ENCODE measurements at places on chromosomes 7 and 10.

GRCh38 chr7:116633131-116633988, 38.6 kb upstream of the MET start:
- no peak for DNase-seq

DNA sequence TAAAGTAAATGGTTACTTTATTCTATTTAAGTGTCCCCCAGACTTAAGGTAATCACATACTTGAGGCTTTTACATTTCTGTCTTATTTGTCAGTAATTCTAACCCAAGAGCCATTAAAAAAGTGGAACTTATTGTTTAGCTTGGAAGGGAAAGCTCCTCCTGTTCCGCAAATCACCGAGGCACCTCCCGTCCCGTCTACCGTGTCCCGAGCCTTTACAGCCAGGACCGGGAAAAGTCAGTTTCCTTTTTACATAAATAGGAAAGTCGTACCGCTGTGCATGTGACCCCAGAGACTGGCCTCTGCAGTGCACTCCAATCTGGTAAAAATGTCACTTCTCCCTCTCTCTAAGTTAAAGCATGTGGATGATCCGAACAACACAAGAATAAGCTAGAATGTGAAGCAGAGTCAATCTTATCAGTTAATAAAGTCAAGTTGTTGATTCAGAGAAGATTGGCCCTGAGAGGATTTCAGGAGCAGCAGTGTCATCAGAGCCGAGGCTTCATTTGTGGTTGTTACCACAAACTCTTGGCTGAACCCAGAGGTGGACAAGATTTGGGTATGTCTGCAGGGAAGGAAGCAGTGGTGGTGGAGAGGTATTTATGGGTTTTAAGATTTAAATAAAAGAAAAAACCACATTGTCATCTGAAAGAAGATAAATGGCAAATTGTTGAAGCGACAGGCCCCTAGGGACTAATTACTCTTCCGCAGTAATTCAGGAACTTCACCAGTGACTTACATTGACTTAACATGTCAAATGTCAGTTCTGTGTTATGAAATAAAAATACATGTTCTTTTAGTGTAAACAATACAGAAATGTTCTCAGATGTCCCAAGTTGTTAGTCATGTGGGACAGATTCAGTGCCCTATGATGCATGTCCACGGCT, 316.6 kb upstream of the ZNF32 start:
- peak; percentile 63 for DNase-seq

GRCh38 chr10:6912424-6912823, 332.3 kb upstream of the PRKCQ start:
- no peak for DNase-seq

GRCh38 chr10:111873041-111873440, 310.5 kb downstream of the GPAM start:
- DNase-seq, result no peak

- DNase-seq, result no peak
Measured at GRCh38 chr7:42449431-42449830, 212.4 kb upstream of the GLI3 start.

- DNase-seq, result no peak
Measured at GRCh38 chr10:109892117-109892516, 31.2 kb downstream of the XPNPEP1 start.

- DNase-seq, result no peak
Measured at GRCh38 chr10:97115846-97116245, 69.9 kb downstream of the SLIT1 start.

DNA sequence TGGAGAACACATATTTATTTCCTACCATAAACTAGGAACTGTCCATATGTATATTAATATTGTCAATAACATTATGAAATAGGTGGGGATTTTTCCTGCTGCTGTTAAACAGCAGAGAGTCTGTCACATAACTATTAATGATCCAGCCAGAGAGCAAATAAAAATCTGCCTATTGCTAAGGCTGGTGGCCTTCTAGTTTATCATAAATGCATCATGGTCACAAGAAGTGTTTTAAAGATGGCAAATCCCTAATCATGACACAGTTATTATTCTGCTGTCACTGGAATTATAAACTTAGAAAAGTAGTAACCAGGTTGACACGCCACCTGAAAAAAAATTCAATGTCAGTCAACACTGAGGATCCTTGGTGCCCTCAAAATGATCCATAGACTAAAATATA, 132.3 kb downstream of the HGF start:
- no peak for DNase-seq

Measured in GM04503 (cell line).